A172 (cell line): ENCODE measurements at places on chromosomes 6 and 20.

- DNase-seq = no peak
Measured at GRCh38 chr6:5098501-5099270, 13.5 kb downstream of the PPP1R3G start.

DNA sequence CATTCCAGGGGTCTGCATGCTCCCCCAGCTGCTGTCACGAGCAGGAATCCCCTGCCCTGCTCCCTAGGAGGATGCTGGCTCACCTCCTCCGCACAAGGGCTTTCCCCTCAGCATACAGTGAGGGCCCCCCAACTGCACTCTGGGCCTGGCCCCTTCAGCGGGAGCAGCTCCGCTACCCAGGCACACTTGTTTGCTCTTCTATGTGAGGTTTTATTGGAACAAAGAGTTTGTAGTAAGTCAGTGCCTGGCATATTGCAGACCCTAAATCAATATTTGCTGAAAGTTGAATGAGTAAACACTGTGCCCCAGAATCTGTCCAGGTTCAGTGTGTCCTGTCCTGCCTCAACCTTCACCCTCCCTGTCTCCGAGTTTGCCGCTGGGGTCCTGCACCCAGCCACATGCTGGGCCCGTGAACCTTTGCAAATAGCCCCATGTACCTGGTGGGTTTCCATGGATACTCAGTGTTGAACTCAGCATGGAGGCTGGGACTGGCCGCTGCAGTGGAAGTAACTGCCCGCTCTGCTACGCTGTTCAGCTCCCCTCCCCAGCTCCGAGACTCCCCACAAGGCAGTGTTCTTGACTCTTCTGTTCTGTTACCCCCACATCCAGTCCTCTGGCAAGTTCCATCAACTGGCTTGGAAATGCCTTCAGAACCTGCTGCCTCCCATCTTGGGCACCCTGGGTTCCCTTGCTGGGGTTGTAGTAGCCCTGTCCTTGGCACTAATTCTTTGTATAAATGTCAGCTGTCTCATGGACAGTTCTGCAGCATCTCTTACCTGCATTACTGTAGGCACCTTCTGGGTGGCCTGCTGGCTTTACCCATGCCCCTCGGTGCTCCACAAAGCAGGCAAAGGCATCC, 15.7 kb downstream of the SLC22A1 start:
- no peak for DNase-seq

DNA sequence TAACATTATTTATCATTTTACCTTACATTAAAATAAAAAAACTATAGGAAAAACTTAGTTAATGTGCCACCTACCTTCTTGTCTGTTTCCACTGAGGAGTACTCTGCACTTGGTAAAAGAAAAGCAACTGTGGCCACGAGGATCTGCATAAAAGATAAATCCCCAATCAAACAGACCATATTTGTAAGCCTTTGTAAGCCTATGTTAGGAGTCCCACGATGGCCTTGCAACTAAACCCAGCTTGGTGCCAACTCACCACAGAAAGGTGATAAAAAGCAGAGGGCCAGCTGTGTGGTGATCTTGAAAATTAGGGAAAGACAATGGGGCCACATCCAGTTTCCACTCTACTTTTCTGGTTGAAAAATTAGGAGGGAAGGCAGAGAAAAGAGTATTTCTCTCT, 156.9 kb downstream of the INSM1 start:
- DNase-seq = no peak

DNA sequence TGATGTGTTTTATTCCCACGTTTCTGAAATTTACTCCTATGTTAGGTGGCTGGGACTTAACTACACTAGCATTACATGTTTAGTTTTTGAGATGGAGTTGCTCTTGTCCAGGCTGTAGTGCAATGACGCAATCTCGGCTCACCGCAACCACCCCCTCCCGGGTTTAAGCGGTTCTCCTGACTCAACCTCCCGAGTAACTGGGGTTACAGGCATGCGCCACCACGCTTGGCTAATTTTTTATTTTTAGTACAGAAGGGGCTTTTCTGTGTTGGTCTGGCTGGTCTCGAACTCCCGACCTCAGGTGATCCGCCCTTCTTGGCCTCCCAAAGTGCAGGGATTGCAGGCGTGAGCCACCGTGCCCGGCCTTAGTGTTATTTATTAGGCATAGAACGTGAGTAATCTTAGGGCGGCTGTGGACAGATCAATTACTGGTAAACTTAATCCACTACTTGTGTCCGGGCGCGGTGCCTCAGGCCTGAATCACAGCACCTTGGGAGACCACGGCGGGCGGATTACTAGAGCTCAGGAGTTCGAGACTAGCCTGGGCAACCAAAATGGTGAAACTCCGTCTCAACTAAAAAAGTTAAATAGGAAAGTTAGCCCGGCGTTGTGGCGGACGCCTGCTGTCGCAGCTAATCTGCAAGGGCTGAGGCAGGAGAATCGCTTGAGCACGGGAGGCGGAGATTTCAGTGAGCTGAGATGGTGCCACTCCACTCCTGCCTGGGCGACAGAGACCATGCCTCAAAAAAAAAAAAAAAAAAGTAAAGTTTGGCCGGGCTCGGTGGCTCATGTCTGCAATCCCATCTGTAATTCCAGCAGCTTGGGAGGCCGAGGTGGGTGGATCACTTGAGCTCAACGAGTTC, 123.7 kb upstream of the BTN3A2 start:
- no peak for DNase-seq

- DNase-seq = no peak
Measured at GRCh38 chr6:105272786-105273185, 93.0 kb upstream of the POPDC3 start.

GRCh38 chr20:47677635-47678453, 107.4 kb downstream of the SULF2 start:
- DNase-seq = peak; percentile 59

- no peak for DNase-seq
Measured at GRCh38 chr20:36717657-36718056, 28.2 kb downstream of the NDRG3 start.

- DNase-seq = peak; percentile 8
Measured at GRCh38 chr6:161139766-161140553, 133.9 kb downstream of the AGPAT4 start.

DNA sequence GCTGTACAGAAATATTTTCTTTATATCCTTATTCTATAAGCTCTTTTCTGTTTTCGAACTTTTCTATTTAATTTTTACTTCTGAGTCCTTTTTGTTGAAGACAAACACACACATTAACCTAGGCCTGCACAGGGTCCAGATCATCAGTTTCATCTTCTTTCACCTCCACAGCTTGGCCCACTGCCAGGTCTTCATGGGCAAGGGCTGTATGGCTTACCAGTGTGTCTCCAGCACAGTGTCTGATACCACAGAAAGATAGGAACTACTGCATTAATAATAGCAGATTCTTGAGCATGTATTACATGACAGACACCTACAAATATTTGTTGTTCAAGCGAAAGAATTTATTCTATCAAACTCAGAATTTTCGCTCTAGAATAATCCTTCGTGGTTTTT, 24.4 kb downstream of the QKI start:
- DNase-seq = no peak

- DNase-seq = peak; percentile 19
Measured at GRCh38 chr6:107819964-107820337, 4.2 kb downstream of the SCML4 start.
